ENCODE measurements at places on chromosomes 7 and 10.
A peak's percentile ranks its signal among the peaks of the same experiment; 100 is the strongest.

DNA sequence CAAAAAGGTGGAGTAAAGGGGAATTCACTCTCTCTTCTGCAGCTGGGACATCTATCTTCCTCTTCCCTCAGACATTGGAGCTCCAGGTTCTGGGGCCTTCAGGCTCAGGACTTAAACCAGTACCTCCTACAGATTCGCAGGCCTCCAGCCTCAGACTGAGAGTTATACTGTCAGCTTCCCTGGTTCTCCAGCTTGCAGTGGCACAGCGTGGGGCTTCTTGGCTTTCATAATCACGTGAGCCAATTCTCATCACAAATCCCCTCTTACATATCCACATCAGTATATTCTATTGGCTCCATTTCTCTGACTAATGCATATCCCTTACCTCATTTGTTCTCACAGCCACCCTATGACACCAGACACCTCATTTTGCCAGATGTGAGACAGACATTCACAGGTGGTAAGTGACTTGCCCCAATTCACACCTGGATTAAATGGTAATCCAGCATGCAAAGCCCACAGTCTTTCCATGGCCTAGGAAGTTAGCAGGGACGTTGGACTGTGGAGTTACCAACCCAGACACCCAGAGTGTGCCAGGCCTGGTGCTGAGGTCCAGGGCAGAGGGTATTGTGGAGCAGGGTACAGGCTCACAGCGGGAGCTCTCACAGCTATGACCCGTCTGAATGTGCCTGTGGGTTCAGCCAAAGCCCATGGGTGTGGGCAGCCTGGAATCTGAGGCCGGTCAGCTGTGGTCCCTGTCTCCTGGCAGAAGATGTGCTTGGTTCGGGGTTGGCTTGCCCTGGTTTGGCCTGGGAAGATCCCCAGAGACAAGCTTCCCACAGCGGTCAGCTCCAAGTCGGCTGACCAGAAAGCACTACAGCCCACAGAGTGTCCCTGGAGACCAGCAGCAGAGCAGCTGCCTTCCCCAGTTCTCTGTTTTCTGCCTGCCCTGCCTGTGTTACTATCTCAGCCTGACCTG is 18.4 kb upstream of the ZCCHC24 start:
- DNase-seq = no peak

GRCh38 chr10:111075577-111076185 is 1.1 kb upstream of the ADRA2A start:
- no peak for DNase-seq

DNA sequence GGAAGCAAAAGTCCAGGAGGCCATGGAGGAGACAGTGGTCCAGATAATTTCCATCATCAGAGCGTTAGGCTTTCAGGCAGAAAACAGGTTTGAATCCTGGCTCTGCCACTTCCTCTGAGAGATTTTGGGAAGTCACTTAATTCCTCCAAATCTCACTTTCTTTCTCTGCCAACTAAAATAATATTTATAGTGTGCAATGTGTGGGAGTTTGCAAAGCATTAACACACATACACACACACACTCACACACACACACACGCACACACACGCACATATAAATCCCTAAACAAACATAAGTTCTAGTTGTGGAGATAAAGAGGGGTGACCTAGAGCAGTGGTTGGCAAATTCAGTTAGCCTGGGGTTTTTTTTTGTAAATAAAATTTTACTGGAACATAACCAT is 84.8 kb downstream of the TRIL start:
- DNase-seq = no peak

GRCh38 chr10:128643658-128644057 is 517.4 kb upstream of the MKI67 start:
- DNase-seq = no peak

DNA sequence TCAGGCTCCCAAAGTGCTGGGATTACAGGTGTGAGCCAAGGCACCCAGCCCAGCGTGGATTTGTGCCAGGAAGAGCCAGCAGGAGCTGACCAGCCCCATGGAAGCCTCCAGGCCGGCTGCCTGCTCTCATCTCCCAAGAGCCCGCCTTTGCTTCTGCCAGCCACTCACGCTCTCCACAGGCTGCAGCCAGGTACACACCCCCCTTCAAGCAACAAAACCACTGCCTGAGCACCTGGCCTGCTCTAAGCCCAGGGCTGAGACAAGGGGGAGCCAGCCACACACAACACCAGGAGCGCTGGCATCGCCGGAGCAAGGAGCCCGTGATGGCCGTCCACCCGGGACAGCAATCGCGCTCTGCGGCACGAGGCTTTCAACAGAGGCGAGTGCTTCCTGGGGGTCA is 34.5 kb downstream of the MAD1L1 start:
- peak; percentile 73 for DNase-seq

GRCh38 chr7:23470330-23471105 is at the start of gene IGF2BP3:
TSS of gene IGF2BP3 (minus strand) at chr7:23470491. CDS start at chr7:23470110, 381 bp downstream.
- peak; percentile 95 for DNase-seq

DNA sequence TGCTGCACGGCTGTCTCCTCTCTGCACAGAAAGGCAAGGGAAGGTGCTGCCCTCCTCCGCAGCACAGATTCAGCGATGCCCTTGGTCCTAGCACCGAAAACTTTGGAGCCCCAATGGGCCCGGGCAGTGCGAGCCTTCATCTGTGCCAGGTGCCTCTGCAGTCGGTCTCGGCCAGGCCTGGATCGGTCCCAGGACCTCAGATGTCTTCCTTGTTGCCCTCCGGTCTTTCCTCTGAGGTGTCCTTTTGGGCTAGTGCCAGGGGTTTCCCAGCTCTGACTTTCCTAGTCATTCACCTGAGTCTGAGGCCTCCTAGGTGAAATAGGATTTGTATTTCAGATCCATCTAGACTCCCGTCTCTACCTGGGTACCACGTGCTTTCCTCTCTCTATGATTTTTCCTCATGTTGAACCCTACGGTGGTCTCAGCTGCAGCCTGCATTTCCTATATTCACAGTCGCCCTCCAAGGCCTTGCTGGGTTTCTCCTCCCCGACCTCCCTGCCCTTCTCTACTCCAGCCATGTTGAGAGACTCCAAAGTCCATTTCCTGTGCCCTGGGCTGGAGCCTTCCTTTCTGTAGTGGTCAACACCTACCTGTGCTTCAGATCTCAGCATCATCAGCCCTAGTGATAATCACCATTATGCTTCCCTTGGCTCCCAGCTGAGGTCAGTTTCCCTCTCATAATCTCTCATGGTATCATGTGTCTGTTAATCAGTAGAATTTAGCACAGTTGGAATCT is 92.0 kb upstream of the PRSS58 start:
- no peak for DNase-seq

DNA sequence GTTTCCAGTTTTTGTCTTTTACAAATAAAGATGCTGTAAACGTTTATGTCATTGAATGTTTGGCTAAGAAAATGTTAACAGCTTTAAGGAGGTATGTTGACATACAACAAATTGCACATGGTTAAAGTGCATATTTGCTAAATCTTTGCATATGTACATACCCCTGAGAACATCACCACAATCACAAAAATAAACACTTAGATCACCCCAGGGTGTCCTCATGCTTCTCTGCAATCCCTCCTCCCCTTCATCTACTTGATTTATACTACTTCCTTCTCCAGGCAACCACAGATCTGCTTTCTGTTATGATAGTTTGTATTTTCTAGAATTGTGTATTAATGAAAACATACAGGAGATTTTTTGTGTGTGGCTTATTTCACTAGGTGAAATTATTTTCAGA is 209.5 kb downstream of the GLRX3 start:
- no peak for DNase-seq

DNA sequence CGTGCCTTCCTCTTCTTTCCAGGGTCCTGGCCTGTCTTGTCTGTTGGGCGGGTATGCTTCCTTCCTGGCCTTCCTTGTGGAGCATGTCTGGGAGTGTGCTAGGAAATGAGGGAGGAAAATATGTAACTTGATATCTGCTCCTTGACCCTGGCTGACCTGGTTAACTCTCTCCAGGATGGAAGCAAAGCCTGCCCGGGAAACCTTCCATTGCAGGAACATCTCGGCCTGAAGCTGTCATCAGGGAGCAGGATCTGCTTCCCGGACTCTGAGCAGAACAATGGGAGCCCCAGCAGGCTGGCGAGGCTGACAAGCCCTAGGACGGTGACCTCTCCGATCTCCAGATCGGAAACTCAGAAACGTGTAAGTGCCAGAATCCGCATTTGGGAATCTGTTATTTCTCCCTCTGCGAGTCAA is 340.3 kb downstream of the FRMD4A start:
- no peak for DNase-seq

DNA sequence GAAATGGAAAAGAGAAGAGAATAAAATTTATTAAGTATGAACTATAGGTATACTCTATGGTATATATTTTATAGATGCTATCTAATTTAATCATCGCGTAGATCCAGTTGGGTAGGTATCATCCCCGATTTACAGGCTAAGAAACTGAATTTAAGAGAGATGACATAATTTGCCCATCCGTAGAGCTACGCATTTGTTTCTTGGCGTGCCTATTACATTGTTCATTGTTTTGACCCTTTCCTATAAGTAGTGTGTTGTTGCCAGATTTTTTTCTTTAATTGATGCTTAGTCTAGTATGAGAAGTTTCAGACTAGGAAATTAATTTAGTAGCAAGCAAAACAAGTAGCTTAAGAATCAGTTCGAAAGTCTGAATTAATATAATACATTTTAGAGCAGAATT is 205.7 kb upstream of the NPSR1 start:
- DNase-seq = no peak

All from NCI-H1105 treated with DMSO at 0.1 percent for 48 hours (cell line).